SK-N-DZ (cell line): ENCODE measurements at places on chromosomes 11 and 22.
A peak's percentile ranks its signal among the peaks of the same experiment; 100 is the strongest.

- no peak for DNase-seq
These were observed 68.8 kb upstream of the SCUBE2 start for GRCh38 chr11:9160166-9160565.

DNA sequence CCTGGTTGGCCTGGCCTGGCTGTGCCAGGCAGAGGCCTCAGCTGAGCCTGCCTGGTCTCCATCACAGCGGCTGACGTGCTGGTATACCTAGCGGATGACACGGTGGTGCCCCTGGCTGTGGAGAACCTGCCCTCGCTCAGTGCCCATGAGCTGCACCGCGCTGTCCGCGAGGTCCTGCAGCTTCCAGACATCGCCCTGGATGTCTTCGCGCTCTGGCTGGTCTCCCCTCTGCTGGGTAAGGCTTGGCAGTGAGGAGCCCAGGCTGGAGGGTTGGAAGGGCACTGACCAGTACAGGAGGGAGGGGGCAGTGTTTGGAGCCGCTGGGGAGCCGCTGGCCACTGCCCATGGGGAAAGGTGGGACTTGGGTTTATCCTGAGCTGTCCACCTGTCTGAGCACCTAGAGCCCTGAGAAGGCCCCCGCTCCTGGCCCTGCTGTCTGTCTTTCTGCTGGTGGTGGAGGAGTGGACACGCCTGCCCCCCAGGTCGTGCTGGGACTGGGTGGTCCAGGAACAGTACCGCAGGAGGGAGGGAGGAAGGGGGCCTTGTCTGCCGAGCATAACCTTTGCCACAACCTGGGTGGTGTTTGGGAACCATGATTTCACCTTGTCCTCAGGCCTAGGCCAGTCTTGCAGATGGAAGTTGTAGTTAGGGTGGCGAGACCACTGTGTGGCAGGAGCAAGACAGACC, 3.0 kb downstream of the FRMD8 start:
- DNase-seq, result no peak

- DNase-seq, result no peak
These were observed 81.9 kb upstream of the TEAD1 start for GRCh38 chr11:12592283-12592682.

DNA sequence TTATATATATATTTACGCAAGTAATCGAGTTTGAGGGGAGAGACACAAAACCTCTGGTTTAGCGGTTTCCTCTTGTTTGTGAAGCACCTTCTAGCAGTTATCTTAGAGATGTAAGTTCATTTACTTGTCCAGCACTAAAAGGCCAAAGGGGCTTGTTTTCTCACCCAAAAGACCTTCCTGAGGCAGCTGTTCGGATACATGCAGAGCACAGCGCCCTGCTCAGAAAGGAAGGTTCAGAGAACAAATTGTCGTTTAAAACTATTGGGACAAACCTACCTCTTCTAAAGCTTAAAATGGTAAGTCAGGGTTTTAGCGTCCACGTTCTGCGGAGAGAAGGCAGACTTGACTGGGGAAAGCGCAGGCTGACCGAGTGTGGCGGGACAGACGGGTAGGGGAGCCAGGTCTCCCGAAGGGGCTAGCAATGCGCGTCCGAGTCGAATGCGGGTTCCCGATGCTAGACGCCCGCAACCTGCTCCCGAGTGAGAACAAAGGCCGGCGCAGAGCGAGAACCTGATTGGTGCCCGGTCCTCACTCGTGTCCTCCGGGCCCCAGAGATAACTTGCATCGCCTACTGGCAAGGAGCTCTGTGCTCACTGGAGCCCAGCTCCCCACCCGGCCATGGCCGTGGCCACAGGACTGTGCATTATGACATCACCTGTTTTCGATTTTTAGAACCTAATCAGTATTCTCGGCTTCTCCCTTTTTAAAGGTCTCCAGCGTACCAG, 1.0 kb upstream of the SESN3 start:
- peak; percentile 97 for DNase-seq

- DNase-seq, result no peak
These were observed 10.9 kb downstream of the MAPK8IP2 start for GRCh38 chr22:50611341-50612060.

GRCh38 chr11:126578426-126578825, 222.9 kb downstream of the ST3GAL4 start:
- DNase-seq, result no peak

- DNase-seq, result peak; percentile 63
These were observed 23.6 kb upstream of the RNASEH2C start for GRCh38 chr11:65744026-65744698.
